Body of pancreas (tissue), 4 donors: ENCODE measurements at places on chromosomes 5 and 9.
A peak's percentile ranks its signal among the peaks of the same experiment; 100 is the strongest.

- no peak for DNase-seq
These were observed 76.5 kb downstream of the PHF2 start for GRCh38 chr9:93652604-93653592.

DNA sequence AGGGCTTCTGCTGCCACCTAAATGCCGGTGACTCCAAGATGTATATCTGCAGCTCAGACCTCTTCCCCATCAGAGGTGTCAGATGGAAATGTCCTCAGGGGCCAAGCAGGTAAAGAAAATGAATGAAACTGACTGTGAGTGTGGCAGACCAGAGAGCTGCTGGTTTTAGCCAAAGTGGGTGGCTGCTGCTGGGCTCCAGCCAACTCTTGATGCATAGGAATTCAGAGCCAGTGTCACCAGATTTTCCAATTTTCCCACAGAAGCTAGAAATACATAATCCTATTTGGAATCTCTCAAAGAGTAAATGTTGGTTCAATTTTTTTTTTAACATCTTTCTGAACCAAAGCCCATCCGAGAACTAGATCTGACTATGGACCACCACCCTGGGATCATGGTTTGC, 161.2 kb upstream of the SPRY4 start:
- no peak for DNase-seq

DNA sequence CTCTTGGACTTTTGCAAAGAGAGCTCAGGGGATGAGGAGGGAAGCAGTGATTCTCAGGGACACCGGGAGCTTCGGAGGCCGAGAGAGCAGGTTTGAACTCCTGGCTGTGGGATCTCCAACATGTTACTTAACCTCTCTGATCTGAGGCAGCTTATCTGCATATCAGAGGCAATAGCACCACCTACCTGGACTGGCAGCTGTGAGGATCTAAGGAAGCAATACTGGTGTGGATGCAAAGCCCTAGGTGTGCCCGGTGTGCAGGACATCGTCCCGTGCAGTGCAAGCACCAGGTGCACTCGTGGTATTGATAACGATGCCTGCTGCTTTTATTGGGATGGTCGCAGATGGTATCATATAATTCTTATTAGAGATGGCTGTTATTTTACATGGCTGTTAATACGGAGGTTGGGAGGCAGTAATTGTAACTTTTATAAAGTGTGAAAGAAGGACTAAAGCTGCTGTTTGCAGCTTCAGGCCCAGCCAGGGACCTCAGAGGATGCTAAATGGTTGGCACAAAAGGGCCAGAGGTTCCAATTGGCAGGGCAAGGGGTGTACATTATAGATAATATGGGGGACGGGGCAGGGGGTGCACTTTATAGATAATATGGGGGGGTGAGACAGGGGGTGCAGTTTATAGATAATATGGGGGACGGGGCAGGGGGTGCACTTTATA, 14.9 kb downstream of the COL5A1 start:
- no peak for DNase-seq

- no peak for DNase-seq
These were observed 13.8 kb downstream of the FOXE1 start for GRCh38 chr9:97866848-97867247.

- no peak for DNase-seq
These were observed 145.9 kb downstream of the MACIR start for GRCh38 chr5:103404483-103404882.

DNA sequence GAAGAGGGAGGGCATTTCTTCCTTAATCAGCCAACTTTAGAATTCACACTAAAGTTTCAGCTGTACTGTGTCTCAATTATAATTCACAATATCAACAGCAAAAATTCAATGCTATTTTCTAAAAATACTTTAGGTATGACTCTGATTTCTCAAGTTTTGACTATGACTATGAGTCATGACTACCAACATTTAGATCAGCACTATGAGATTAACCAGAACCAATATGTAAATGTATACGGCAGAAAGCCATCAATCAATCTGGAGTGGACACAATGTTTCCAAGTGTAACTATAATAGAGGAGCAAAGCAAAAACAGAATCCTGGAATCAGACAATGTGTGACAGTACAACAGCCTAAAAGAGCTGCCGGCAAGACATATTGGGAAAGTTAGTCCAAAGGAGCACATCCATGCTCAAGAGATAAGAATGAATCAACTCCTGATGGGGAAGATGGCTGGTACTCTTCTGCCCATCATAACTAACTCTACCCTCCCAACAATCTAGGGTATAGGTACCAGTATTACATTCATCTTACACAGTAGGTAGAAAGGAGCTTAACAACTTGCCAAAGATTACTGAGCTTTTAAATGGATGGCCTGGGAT, 294.4 kb downstream of the SEMA5A start:
- no peak for DNase-seq

DNA sequence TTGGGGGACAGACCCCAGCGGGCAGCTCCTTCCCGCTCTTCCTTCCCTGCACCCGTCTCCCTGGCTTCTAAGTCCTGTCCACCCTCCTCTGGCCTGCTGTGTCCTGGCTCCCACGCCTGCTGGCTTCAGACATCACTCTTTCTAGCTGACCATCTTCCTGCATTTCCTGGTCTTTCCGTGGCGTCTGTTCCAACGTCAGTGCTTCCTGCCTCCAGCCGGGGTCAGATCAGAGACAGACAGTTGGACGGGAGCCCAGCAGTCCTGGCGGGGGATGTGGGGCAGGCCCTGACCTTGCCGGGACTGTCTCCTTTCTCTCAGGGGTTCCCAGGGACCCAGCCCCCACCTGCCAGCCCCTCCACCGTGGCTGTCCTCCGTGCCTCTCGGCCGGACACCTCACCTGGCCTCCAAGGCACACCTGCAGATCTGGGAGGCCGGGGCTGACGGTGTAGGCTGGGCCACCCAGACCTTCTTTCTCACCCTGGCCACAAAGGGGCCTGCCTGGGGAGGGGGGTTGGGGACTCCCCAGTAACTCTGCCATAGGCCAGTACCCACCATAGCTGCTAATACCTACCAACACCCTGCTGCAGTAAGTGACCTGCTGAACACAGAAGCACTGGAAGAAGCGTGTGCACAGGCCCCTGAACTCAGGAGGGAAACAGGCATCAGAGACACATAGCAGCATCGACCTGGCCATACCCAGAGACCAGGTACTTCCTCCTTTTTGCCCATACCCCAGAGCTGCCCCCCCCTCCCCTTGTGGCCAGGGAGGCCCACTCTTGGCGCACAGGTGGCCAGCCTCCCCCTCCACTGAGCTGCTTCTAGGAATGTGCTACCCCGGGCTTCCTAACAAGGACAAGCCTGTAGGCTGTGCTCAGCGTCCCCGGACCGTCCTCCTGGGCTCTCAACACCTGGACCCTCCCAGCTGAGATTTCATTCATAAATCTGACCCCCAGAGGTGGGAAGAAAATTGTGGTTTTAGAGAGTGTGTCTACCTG, 5.1 kb downstream of the NRARP start:
- DNase-seq = peak; percentile 67

DNA sequence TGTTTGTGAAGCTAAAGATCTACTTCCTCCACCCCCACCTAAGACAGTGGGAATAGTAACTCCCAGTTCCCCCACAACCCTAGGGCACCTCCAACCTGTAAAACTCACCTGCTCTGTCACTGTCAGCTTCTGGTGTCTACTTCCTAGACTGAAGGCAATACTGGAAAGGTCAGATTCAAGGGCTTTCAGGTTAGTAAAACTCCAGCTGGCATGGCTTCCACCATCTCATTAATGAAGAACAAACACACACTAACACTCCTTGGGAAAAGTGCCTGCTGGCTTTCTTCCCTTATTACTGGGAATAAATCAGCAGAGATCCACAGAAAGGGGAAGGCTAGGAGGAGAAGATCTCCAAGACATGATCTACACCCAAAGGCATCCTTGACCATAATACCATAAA, 109.9 kb downstream of the TMEM174 start:
- DNase-seq = peak; percentile 69

- no peak for DNase-seq
These were observed 46.9 kb downstream of the FNIP1 start for GRCh38 chr5:131749723-131750470.

GRCh38 chr9:113431191-113431590, 20.6 kb downstream of the C9orf43 start:
- DNase-seq = no peak

DNA sequence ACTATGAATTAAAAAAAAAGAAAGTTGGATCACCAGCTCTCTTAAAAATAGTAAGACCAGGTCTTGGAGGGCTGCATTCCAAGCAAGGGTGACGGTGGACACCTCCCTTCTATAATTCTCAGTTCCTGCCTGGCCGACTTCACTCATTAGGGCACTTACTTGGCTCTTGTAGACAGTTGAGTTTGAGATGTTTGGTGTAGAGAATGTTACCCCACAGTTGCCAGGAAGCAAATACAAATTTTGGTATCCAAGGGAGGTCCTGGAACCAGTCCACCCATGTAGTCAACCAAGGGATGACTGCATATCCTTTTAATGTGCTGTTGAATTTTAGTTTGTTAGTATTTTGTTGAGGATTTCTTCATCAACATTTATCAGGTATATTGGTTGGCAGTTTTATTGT, 20.6 kb downstream of the B4GALT7 start:
- DNase-seq = no peak

DNA sequence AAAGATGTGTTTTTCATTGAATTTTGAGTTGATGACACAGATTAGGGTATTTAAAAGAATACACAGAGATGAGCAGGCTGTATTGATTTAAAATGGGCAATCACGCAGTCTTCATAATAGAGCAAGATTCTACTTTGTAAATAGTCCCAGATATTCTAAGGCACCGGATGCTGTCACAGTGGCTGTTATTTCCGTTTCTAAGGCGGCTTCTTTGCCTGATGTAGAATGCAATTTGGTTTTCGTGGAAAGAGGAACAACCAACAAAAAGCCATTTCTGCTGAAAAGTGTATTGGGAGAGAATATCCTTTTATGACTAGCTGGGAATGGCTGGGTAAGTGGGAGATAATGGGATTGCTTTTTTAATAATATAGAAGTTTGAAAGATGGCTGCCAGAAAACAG, 17.5 kb downstream of the PRKACG start:
- DNase-seq = no peak

GRCh38 chr9:69249337-69249736, 75.3 kb downstream of the TJP2 start:
- DNase-seq = no peak

DNA sequence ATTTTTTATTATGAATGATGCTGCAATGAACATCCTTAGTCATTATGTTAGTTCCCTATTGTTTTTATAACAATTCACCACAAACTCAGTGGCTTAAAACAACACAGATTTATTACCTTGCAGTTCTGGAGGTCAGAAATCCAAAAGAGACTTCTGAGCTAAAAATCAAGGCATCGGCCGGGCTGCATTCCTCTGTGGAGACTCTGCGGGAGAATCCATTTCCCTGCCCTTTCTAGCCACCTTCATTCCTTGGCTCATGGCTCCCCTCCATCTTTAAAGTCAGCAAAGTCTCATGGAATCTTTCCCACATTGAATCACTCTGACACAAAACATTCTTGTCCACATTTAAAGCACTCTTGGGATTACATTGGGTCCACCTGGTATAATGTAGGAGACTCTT, 38.6 kb downstream of the SNX18 start:
- DNase-seq = no peak

- no peak for DNase-seq
These were observed 89.9 kb downstream of the SLC24A2 start for GRCh38 chr9:19698960-19699359.

- DNase-seq = no peak
These were observed 86.3 kb downstream of the S1PR3 start for GRCh38 chr9:89077519-89077918.

DNA sequence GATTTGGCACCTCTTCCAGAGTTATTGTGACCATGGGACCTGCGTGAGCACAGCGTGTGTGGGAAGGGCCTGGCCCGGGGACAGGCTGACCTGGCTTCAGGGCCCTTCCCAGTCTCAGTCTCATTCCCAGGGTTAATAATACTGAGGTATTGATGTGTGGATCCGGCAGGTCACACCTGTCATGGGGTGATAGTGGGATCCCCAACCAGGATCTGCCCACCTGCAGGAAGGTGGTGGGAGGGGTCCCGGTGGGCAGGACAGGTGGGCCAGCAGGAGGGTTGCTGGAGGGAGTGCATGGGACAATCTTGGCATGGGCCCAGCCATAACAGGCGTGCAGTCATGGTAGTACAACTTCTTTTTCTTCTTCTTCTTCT, 55.4 kb downstream of the COL15A1 start:
- DNase-seq = peak; percentile 37

DNA sequence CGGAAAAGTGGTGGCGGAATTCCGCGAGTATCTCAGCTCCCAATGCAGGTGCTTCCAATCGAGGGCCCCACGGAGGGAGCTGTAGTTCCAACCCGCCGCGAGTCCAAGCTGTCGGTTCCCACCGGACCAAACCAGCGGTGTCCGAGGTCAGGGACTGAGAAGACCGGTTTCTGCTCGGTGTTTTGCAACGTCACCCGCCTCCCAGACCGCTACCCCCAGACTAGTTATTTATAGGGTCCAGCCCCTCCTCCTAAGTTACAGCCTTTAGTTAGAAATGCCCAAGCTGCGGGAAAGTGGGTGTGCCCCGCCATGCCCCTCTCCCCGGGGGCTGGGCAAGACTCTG, 677 bp upstream of the MYORG start:
- DNase-seq = peak; percentile 76

DNA sequence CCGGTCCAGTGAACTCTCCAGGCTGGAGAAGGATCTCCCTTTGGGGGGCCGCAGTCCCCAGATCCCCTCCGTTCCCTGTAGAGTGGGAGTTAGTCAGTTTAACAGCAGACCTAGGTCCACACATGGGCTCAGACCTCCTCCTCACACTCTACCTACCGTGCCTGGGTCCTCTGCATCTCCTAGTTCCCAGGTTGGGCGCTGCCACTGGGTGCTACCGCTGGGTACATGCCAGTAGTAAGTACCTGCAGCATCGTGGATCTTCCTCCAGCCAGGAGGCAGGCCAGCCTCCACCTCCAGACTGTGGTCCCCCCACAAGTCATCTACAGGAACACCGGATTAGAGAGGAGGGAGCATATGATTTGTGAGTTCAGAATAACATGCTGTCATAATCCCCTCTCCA, 802 bp downstream of the APBB3 start:
- DNase-seq = no peak

DNA sequence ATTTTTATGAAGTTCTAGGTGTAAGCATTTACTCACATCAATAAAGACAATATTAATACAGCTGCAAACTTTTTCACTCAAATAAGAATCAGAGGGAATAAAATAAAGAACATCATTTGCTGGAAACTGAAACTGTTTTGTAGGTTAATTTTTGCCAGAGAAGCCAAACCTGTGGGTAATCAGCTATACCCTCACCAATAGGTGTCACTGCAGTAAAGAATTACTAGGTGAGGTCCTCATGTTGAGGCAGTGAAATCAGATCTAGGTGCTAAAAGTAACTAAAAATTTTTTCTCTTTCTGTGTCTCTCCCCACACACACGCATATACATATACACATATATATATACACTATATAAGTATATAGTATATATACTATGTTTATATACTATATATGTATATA, 1016.3 kb upstream of the SEMA6A start:
- no peak for DNase-seq

DNA sequence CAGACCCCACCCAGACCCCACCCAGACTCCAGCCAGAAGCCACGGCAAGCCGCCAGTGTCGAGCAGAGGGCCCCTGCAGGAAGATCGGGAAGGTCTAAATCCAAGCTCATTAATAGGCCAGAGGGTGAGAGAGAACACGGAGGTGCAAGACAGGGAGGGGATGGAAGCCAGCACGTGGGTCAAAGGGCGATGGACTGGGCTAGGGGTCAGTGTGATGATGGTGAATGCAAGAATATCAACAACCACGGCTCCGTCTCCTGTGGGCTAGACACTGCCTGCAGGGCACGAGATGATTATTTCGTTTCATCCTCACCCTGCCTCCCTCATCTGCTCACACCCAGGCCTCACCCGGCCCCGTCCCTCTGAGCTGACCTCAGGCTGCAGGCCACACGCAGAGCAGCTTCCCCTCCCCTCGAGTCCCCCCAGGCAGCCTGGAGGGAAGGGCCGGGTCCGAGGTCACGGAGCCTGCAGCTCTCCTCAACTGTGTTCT, 122.0 kb downstream of the COL23A1 start:
- DNase-seq = no peak
